ENCODE measurements at places on chromosomes 7 and 10. TPM values are rescaled to one million over a fixed set of nuclear protein-coding genes. Genes with fewer than 3 reads are reported as not detected.

DNA sequence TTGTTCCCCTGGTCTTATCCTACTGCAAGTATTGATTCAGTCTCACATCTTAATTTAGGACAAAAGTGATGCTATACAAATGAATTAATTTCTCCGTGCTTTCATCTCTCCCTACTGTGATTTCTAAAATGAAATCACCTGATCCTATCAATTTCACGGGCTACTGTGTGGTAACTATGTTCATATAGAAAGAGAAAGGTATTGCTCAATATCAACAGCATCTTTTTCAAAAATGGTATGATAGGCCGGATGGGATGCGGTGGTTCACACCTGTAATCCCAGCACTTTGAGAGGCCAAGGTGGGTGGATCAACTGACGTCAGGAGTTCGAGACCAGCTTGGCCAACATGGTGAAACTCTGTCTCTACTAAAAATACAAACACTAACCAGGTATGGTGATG, 71.2 kb downstream of the PIK3CG start:
- H3K36me3 ChIP-seq: peaks cover 5% of the 10 kb centered on the region
- no peak for DNase-seq
- no peak overlapping the region for H3K27ac ChIP-seq
- H3K4me3 ChIP-seq: no peak overlapping the region

Gene SPDYE6
- total RNA-seq: not detected

Gene ABCC2
- 0.99 TPM for total RNA-seq

DNA sequence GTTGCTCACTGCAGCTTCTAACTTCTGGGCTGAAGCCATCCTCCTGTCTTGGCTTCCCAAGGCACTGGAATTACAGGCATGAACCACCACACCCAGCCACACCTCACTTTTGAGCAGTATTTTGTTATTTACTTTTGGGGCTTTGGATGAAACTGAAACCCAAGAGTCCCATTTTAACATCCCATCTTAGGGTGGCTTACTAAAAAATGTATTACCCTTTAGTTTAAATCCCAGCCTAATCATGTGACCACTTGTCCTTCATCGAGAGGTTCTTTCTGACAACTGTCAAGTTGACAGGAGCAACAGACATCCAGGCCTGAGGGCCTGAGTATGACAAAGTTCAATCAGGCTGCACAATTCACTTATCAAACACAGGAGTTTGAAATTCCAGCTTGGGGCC, 33.6 kb downstream of the C10orf67 start:
- H3K36me3 ChIP-seq: no peaks in the 10 kb centered on the region
- H3K4me3 ChIP-seq: no peak overlapping the region
- peaks cover 5% of the 10 kb centered on the region for H3K27me3 ChIP-seq
- H3K27ac ChIP-seq: no peak overlapping the region
- DNase-seq: no peak

DNA sequence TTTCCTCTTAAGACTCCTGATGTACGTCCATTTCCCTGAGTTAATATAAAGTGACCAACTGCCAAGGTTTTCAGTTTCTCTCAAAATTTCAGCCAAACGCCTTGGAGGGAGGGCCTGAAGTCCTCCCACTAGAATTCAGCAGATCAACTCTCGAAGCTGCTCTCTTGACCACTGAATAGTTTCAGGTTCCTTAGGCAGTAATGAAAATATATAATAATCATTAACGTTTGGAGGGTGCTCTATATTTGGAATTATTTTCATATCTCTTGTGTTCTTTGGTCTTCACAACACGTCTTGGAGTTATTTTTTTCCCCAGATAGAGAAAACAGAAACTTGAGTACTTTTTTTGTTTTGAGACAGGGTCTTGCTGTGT, 123.6 kb upstream of the SFMBT2 start:
- DNase-seq: no peak
- H3K4me3 ChIP-seq: no peak overlapping the region
- peaks cover 14% of the 10 kb centered on the region for H3K36me3 ChIP-seq

DNA sequence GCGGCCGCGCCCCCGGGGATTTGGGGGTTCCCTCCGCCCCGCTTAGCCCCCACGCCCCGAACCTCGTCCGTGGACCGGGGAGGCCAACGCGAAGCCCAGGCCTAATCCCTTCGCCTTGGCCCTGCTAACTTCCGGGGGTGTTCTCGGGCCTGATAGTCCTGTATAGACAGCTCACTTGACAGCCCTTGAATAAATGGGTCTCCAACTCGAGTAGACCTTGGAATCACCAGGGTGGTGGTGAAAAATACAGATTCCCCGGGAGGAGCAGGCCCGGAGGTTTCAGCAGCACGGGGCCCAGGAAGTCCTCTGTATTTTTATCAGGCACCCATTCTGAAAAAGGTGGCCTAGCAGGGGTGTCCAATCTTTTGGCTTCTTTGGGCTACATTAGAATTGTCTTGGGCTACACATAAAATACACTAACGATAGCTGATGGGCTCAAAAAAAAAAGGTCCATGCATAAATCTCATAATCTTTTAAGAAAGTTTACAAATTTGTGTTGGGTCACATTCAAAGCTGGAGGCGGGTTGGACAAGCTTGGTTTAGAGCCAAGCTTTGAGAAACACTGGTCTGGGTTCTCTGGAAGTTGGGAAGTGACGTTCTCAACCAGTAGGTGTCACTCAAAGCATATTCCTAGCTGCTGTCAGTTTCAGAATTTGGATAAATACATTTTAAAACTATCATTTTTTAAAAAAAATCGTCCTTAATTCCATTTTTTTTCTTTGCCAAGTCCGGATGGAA, 221.7 kb downstream of the PHTF2 start:
- peaks cover 9% of the 10 kb centered on the region for H3K4me1 ChIP-seq
- H3K27ac ChIP-seq: peak overlapping the region; percentile 61
- DNase-seq: peak; percentile 16
- peak overlapping the region; percentile 68 for H3K4me3 ChIP-seq

Gene GHRHR
- total RNA-seq: not detected

GRCh38 chr10:132063432-132063831, 2.3 kb upstream of the JAKMIP3 start:
- no peak overlapping the region for H3K4me3 ChIP-seq
- no peaks in the 10 kb centered on the region for H3K36me3 ChIP-seq
- no peak for DNase-seq
- H3K4me1 ChIP-seq: peaks cover 9% of the 10 kb centered on the region

Gene NEUROD6
- not detected for total RNA-seq

Gene MKX
- 1.1 TPM for total RNA-seq

Gene SLC26A5
- total RNA-seq: not detected

DNA sequence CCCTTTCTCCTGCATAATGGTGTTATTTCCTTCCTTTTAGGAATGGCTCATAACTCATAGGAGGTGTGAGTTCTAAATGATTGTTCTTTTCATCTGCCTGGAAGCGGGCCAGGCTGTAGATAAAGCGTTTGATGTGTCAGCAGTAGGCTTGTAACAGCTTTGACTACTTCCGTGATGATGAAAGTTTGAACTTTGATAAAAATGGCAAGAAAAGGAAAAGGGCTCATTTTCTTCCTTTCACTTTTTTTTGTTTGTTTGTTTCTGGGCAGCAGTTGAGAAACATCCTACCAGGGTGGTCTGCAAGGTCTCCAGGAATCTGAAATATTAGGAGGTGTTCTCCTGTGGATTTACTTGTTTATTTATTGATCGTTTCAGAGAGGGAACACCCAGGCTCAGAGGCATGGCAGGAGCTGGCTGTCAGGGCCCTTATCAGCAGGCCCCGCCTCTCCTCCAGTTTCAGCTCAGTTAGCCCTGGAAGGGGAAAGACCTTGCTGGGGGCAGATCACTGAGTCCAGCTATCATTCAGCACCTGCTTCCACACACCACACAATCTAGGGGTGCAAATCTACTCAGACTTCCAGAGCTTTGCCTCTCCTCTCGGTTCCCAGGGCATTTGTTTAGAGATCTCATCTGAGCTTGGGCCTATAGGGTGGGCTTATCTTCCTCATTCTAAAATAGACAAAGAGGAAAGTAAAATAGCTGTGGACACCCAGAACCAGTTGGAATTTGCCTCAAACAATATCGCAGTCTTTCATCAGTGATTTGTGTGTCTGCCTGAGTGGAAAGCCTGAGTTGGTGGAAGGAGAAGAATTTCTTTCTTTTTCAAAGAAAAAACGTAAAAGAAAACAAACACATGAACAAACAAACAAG, 130.9 kb downstream of the BMPER start:
- H3K4me1 ChIP-seq: no peaks in the 10 kb centered on the region
- DNase-seq: no peak
- no peak overlapping the region for H3K27ac ChIP-seq
- H3K36me3 ChIP-seq: no peaks in the 10 kb centered on the region
- H3K27me3 ChIP-seq: peaks cover 9% of the 10 kb centered on the region

Gene CPXM2
- not detected for total RNA-seq

GRCh38 chr10:128572696-128573095, 446.5 kb upstream of the MKI67 start:
- no peak overlapping the region for H3K4me3 ChIP-seq
- no peaks in the 10 kb centered on the region for H3K4me1 ChIP-seq
- DNase-seq: no peak
- no peaks in the 10 kb centered on the region for H3K36me3 ChIP-seq
- no peak overlapping the region for H3K27ac ChIP-seq
- no peaks in the 10 kb centered on the region for H3K27me3 ChIP-seq

GRCh38 chr10:103550229-103550628, 56.7 kb downstream of the NEURL1 start:
- no peaks in the 10 kb centered on the region for H3K36me3 ChIP-seq
- H3K27ac ChIP-seq: no peak overlapping the region
- no peak overlapping the region for H3K4me3 ChIP-seq
- peaks cover 14% of the 10 kb centered on the region for H3K4me1 ChIP-seq
- H3K27me3 ChIP-seq: peaks cover 4% of the 10 kb centered on the region

DNA sequence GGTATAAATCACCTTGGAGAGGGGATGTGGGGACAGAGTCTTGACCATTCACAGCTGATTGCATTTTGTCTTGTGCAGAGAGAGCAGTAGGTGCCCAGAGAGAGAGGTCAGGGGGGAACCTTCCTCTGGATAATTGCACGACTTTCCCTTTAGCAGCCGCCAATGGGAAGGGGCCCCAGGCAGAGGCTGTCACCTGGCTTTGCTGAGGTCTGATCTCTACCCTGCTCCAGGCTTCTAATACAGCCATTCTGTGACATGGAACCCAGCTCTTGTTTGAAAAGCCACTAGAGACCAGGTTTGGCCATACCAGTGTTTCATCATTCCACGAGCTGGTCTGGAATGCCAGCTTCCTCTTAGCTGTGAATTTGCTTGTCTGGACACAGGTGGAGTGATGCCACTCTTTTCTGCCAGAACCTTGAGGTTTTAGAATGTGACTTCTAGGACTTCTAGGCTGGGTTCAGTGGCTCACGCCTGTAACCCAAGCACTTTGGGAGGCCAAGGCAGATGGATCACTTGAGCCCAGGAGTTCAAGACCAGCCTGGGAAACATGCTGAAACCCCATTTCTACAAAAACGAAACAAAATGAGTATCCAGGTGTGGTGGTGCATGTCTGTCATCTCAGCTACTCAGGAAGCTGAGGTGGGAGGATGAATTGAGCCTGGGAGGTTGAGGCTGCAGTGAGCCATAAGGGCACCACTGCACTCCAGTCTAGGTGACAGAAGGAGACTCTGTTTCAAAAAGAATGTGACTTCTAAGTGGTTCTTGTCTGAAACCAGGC, 159.9 kb downstream of the CAMK1D start:
- no peak overlapping the region for H3K4me3 ChIP-seq
- DNase-seq: no peak
- no peaks in the 10 kb centered on the region for H3K27me3 ChIP-seq
- H3K36me3 ChIP-seq: peaks cover 4% of the 10 kb centered on the region
- H3K27ac ChIP-seq: no peak overlapping the region

Gene HYAL4
- total RNA-seq: not detected

GRCh38 chr7:42469341-42469740, 232.3 kb upstream of the GLI3 start:
- no peaks in the 10 kb centered on the region for H3K36me3 ChIP-seq
- no peak overlapping the region for H3K4me3 ChIP-seq
- H3K27ac ChIP-seq: no peak overlapping the region
- H3K27me3 ChIP-seq: no peaks in the 10 kb centered on the region
- DNase-seq: no peak
- peaks cover 12% of the 10 kb centered on the region for H3K4me1 ChIP-seq
